NCI-H69 (cell line): ENCODE measurements at places on chromosomes 2 and 18.

GRCh38 chr2:227153307-227153706 lies 10.7 kb downstream of the COL4A4 start:
- peak; percentile 31 for DNase-seq

DNA sequence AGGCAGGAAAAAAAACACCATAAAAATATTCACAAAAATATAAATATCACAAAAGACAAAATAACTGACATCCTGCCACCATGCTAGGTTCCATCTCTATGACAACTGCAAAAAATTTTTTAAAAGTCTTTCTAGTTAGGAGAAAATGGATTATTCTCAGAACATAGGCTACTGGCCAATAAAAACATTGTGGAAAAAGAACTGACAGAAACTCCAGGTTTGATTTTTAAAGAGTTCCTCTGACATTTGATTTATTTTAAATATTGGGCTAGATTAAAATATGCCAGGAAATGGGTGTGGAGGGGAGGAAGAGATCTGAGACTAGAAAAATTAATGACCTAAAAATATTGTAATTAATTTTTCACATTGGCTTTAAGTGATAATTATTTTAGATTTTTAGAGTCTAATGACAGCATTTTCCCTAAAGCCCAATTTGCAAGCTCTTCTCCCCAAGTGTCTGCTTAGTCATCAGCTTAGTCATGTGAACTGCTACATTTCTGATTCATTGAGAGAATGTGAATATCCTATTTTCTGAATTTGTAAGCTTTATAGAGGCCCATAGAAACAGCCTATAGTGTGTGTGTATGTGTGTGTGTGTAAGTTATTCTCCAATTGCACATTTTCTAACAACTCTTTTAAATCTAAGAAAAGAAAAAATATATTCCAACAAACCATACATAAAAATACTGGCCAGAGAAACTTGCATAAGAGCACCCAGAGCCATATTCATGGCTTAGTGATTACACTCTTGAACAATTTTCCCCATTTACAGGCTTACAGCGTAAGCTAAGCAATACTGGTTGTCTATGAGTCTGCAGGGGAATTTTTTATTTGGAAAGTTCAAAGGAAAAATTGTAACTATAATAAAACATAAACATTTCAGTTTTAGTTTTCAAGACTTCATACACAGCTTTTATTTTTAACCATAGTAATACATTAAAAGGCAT lies 48.4 kb downstream of the TMEFF2 start:
- DNase-seq, result no peak

DNA sequence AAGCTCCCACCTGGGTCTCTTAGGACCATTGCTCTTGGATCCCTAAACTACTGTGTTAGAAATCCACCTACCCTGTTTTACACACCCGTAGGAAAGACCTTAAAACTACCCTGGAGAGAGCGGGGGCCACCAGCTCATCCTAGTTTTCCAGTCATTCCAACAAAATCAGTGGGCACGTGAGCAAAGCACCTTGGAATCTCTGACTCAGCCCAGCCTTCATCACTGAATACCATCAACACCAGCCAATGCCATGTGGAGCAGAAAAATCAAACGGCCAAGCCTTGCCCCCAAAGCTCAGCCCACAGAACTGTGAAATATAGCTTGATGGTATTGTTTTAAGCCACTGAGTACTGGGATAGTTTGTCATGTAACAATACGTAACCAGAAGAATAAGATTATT lies 449.7 kb upstream of the CHAC2 start:
- DNase-seq, result no peak

DNA sequence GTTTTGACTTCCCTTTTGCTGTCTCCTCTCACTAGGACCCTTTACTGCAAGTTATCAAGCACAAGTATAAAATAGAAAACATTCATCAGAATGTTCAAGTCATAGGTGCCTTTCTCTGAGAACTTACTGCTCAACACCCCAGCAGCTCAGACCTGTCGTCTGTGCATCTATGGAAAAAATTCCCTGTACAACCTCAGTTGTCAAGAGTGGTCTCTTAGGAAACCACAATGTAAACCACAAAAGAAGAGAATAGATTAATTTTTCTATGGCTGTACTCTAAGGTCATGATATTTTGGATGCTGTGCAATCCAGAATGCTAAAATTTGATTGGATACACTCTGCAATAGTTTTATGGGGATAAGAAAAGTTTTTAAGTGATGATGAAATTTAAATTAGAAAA lies 84.1 kb downstream of the RBMS1 start:
- no peak for DNase-seq

GRCh38 chr18:48342125-48342524 lies 67.1 kb downstream of the ZBTB7C start:
- DNase-seq, result peak; percentile 92
